Chondrocyte (in vitro differentiated cells): ENCODE measurements at places on chromosomes 7 and 10. TPM values are rescaled to one million over a fixed set of nuclear protein-coding genes. Genes with fewer than 3 reads are reported as not detected.

The GUSB gene
- 27.3 to 33.9 TPM (median 29.9 TPM) in 3 replicates for total RNA-seq

The TET1 gene
- 9.7 to 17.8 TPM (median 9.9 TPM) in 3 replicates for total RNA-seq

DNA sequence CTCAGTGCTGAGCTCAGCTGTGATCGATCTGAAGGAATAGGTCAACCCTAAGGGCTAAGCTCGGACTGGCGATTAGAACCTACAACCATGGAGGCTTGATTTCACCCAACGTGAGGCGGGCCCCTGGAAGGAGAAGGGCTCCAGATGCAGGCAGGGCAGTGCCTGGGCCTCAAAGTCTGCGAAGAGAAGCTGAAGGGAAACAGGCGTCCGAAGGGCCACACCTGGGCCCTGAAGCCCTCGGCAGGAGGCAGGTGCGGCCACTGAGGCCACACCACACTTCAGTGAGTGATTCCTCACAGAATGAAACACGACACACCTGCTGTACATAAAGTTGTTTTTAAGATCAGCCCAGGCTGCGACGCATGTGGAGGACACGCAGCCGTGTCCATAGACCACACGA is 198.7 kb downstream of the PTPRN2 start:
- no peak overlapping the region for H3K27ac ChIP-seq
- H3K4me3 ChIP-seq = no peak overlapping the region
- H3K4me1 ChIP-seq = no peaks in the 10 kb centered on the region

- no peak overlapping the region for H3K4me3 ChIP-seq
- H3K36me3 ChIP-seq = no peaks in the 10 kb centered on the region
- H3K27ac ChIP-seq = no peak overlapping the region
- no peaks in the 10 kb centered on the region for H3K27me3 ChIP-seq
- H3K4me1 ChIP-seq = peaks cover 23% of the 10 kb centered on the region
- no peak for DNase-seq
Measured at GRCh38 chr10:95745501-95745900, 10.5 kb upstream of the ENTPD1 start.

DNA sequence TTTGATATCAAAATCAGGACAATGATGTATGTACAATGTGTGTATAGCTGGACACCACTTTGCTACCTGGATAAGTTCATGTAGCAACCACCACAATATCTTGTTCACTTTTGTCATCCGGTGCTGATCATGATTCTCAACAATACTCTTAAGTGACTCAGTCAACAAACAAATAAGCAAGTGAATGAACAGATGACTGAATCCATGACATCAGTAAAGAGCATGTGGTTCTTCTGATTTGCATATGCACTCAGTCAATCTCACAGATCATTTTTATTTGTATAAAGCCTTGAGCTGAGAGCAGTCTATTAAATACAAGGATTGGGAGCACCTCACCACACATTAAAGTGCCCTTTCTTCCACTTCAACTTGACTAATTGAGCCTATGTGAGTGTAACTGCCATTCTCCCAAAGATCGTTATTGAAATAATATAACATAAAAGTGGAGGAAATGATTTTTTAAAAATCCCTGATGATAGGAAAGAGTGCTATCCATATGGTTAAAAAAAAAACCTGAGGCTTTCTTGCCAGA is 69.5 kb downstream of the NPSR1 start:
- H3K4me3 ChIP-seq = no peak overlapping the region
- H3K4me1 ChIP-seq = no peaks in the 10 kb centered on the region
- H3K27ac ChIP-seq = no peak overlapping the region
- no peaks in the 10 kb centered on the region for H3K36me3 ChIP-seq
- no peak for DNase-seq

GRCh38 chr10:85318809-85319807 is 990.7 kb downstream of the CCSER2 start:
- H3K36me3 ChIP-seq = no peaks in the 10 kb centered on the region
- H3K27ac ChIP-seq = peak overlapping the region; percentile 30
- peaks cover 9% of the 10 kb centered on the region for H3K4me1 ChIP-seq
- H3K4me3 ChIP-seq = no peak overlapping the region
- no peak for DNase-seq
- H3K27me3 ChIP-seq = no peaks in the 10 kb centered on the region

DNA sequence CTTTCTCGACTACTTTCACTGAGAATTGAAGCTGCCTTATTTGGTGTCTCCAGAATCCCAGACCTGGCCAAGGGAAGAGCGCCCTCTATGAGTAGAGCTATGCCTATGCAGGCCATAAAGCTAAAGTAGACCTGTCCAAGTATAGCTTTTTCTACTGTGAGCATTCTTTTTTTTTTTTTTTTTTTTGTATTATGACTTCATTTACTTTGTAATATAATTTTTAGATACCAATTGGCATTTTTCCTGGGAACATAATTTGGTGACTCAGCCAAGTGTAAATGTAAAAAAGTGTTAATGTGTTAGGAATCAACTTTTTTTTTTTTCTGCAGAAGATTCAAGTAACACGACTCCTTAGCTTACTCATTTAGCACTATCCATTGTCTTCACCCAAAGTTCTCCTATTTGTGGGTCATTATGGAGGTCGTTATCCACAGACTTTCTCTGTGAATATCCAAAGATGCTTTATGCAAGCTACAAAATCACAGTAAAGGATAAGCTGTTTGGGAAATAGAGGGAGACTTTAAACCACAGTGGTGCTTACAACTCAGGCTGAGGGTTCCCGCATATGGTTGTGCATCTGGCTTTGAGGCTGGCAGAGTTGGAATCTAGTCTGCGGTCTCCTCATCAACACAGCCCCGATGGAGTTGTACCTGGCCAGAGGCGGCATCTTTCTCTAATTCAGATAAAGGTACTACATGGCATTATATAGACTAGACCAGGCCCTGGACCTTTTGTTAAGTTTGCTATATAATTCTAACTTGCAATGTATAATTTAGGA is 1040.2 kb upstream of the SORCS1 start:
- no peak overlapping the region for H3K4me3 ChIP-seq
- no peak for DNase-seq
- H3K4me1 ChIP-seq = no peaks in the 10 kb centered on the region
- H3K36me3 ChIP-seq = no peaks in the 10 kb centered on the region
- no peak overlapping the region for H3K27ac ChIP-seq

DNA sequence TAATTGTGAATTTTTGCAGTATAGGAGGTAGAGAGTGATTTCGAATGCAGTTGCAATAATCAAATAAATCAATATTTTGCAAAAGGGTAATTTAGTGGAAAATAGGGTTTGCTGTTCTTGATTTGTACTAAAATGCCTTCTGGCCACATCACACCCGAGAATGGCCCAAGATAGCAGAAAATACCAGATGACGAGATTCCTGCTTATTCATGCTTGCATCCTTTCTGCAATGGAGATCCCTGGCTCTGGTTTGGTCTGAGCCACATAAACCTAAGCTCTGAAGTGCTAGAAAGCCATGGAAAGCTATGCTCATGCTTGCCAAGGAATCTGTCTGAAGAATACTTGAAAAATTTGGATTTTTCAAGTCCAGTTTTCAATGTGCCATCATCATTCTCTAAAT is 634.2 kb upstream of the COBL start:
- no peaks in the 10 kb centered on the region for H3K27me3 ChIP-seq
- no peak overlapping the region for H3K4me3 ChIP-seq
- no peaks in the 10 kb centered on the region for H3K4me1 ChIP-seq
- H3K36me3 ChIP-seq = no peaks in the 10 kb centered on the region
- no peak overlapping the region for H3K27ac ChIP-seq

The SLC25A40 gene
- total RNA-seq = 14.5 to 16.5 TPM (median 16.4 TPM) in 3 replicates

The PGAM2 gene
- total RNA-seq = 0.25 to 0.41 TPM in 2 of 3 replicates, not detected in the other

- peaks cover 16% of the 10 kb centered on the region for H3K4me1 ChIP-seq
- no peak for DNase-seq
- no peak overlapping the region for H3K4me3 ChIP-seq
- no peaks in the 10 kb centered on the region for H3K36me3 ChIP-seq
Measured at GRCh38 chr7:2684501-2684900, 3.5 kb upstream of the AMZ1 start.

GRCh38 chr10:84015877-84016595 is 123.3 kb upstream of the GHITM start:
- H3K36me3 ChIP-seq = no peaks in the 10 kb centered on the region
- H3K4me1 ChIP-seq = no peaks in the 10 kb centered on the region
- H3K27ac ChIP-seq = no peak overlapping the region
- H3K4me3 ChIP-seq = no peak overlapping the region

DNA sequence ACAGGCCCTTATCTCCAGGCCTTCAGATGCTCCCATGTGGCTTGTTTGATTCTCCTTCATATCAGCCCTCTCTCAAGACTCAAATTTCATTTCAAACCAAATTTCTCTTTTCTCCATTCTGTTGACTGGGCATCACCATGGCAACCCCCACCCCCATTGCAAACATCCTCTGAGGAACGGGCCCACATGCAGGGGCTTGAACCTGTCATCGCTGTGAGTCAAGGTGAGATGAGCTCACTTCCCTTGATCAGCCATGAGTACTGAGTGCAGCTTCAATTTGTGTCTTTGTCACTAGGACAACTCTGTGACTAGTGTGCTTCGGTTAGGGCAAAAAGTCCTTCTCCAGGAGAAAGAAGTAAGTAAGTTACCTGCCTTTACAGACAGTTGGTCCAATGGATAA is 41.9 kb downstream of the CALML3 start:
- H3K36me3 ChIP-seq = no peaks in the 10 kb centered on the region
- no peak overlapping the region for H3K4me3 ChIP-seq
- no peak for DNase-seq
- H3K4me1 ChIP-seq = peaks cover 25% of the 10 kb centered on the region

The NUTM2B gene
- total RNA-seq = 0.36 to 0.63 TPM (median 0.37 TPM) in 3 replicates

DNA sequence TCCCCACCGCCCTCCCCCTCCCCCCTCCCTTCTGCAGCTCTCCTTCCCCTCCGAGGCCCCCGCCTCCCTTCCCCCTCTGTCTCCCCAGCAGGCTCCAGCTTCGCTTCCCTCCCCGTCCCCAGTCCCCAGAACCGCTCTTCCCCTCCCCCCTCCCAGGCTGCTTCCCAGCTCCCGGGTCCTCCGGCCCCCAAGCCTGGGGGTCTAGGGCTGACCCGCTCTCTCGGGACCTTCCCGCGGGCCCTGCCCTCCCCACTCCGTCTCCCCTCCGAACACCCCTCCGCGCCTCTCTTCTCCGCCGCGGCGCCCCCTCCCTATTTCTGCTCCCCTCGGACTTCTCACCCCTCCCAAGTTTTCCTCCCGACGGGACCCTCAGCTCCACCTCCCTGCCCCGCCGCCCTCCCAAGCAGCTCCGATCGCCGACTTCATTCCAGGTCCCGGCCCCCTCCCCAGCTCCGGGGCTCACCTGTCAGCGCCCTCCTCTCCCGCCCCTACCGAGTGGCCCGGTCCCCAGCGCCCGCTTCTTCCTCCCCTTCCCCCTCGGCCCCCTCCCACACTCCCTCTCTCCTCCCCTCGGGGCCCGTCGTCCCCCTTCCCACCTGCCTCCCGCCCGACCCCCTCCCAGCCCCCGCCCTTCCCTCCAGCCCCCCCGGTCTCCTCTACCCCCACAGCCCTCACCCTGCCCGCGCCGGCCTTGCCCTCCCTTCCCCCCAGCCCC is 990 bp downstream of the ZNF467 start:
- H3K36me3 ChIP-seq = peaks cover 9% of the 10 kb centered on the region
- peak overlapping the region; percentile 71 for H3K4me3 ChIP-seq
- peaks cover 11% of the 10 kb centered on the region for H3K27me3 ChIP-seq
- H3K4me1 ChIP-seq = peaks cover 6% of the 10 kb centered on the region

DNA sequence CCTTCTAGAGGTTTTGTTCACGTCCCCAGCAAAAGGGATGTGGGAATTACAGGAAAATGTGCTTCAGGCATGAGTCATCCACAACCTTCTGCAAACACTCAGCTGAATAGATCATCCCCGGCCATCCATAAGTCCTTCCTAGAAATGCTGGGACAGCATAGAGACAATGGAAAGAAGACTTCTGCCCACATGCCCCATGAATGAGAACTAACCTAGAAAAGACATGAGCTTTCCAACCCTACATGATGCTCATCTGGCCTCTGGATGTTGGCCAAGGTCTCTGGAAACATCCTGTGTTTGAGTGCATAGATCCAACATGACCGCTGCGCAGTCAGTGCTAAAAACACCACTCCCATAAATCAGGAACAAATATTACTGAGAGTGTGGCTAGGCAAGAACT is 277.5 kb downstream of the PLXNA4 start:
- H3K36me3 ChIP-seq = no peaks in the 10 kb centered on the region
- no peak for DNase-seq
- no peaks in the 10 kb centered on the region for H3K27me3 ChIP-seq
- peaks cover 30% of the 10 kb centered on the region for H3K4me1 ChIP-seq

The TMEM229A gene
- not detected in 3 replicates for total RNA-seq

- H3K27me3 ChIP-seq = peaks cover 4% of the 10 kb centered on the region
- DNase-seq = no peak
- H3K36me3 ChIP-seq = no peaks in the 10 kb centered on the region
- H3K4me3 ChIP-seq = no peak overlapping the region
- no peaks in the 10 kb centered on the region for H3K4me1 ChIP-seq
Measured at GRCh38 chr7:129792721-129793120, 160.0 kb downstream of the UBE2H start.

The ADAMTS14 gene
- total RNA-seq = 7.7 to 9.2 TPM (median 8.7 TPM) in 3 replicates

DNA sequence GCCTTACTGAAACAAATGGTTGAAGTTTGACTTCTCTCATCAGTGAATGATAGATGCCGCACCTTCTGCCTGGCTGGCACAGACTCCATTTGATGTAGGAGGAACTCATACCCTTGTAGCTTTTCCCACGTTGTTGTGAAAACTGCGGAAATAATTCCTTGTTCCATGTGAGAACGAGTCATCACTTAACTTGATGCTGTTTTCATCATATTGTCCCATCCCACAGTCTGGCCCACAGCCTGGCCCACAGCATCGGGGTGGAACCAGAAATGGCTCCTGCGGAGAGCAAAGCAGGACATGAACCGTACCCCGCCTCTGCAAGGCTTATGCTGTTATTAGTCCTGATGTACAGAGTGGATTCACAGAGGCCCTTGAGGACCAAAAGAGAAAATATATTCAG is 587.0 kb downstream of the SDK1 start:
- H3K4me1 ChIP-seq = peaks cover 8% of the 10 kb centered on the region
- H3K4me3 ChIP-seq = no peak overlapping the region
- no peaks in the 10 kb centered on the region for H3K36me3 ChIP-seq
- peak overlapping the region; percentile 56 for H3K27ac ChIP-seq
- DNase-seq = no peak
- H3K27me3 ChIP-seq = no peaks in the 10 kb centered on the region

- peaks cover 59% of the 10 kb centered on the region for H3K4me1 ChIP-seq
- H3K27ac ChIP-seq = no peak overlapping the region
- no peak for DNase-seq
- no peak overlapping the region for H3K4me3 ChIP-seq
Measured at GRCh38 chr10:63711361-63711760, 190.2 kb downstream of the REEP3 start.
